ENCODE measurements at places on chromosomes 12 and 14.
A peak's percentile ranks its signal among the peaks of the same experiment; 100 is the strongest.

DNA sequence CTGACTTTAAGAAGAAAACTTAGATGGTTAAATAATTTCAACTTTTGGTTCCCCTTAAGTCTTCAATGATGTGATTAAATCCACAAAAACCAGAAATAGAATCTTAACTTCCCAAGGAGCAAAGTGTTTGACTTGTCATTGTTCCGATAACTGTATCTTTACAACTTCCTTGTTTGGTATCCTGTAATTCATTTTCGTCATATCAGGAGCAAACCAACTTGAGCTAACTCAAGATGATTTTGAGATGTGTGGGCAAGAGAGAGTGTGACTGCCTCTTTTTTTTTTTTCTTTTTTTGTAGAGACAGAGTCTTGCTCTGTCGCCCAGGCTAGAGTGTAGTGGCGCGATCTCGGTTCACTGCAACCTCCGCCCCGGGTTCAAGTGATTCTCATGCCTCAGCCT lies 25.3 kb downstream of the DRAM1 start:
- no peak for DNase-seq

- no peak for DNase-seq
Observed at GRCh38 chr12:82883394-82884355, 197.0 kb downstream of the TMTC2 start.

- no peak for DNase-seq
Observed at GRCh38 chr12:118053071-118053985, 7.7 kb downstream of the WSB2 start.

DNA sequence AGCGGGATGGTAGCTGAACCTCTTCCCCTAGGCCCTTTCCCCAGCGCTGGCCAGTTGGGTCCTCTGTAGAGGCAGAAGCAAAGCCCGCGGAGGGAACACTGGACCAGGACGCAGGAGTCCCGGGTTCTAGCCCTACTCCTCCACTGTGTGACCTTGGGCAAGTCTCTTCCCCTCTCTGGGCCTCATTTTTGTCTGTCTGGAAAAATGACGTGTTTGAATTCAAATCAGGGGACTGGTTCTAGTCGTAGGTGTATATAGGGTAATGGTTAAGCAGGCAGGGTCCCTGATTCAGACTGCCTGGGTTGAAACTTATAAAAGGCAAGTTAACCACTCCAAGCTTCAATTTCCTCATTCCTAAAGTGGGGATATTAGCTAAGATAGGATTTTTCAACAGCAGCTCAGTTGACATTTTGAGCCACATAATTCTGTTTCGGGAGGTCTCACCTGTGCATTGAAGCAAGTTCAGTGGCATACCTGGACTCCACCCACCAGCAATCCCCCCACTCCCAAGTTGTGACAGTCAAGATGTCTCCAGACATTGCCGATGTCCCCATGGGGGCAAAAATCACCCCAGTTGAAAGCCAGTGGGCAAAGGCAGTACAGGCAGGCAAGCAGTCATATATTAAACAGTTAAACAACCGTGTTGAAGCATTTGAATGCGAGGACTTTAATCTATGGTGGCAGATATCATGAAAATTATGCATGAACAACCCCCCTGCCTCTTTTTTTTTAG lies 899 bp downstream of the TPCN1 start:
- DNase-seq = no peak

DNA sequence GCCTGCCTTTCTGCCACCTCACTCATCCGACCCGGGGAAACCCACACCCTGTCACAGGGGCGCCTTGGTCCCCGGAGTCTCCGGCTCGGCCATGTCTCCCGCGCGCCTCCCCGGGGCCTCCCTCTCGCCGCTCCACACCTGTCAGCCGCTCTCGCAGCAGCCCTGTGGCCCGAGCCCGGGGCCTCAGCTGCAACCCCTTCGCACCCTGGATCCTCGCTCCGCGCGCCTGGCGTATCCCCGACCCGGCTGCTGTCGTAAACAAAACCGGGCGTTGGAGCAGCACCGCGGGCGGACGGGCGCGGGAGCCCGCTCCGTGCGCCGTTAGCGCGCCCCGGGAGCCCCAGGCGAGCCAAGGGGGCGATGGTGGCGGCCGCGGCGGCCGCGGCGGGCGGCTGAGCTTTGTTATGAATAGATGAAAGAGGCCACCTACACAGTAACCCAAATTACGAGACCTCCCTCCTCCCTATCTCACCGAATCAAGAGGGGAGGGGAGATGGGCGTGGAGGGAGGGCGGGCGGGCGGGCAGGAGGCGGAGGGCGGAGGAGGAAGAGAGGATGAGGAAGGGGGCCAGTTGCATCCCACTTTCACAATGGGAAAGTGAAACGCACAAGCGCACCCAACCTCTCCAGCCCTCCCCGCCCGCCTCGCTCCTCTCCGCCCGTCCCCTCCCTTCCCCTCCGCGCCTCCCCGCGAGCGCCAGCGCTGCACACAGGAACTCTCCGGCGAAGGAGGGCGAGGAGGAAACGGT lies at the start of gene PLXNC1:
TSS of gene PLXNC1 (plus strand) at position 587 of the 748 bp plus-strand sequence. CDS start 395 bp downstream, outside the sequence.
- DNase-seq = peak; percentile 45

- DNase-seq = no peak
Observed at GRCh38 chr14:29493849-29494248, 433.8 kb downstream of the PRKD1 start.

DNA sequence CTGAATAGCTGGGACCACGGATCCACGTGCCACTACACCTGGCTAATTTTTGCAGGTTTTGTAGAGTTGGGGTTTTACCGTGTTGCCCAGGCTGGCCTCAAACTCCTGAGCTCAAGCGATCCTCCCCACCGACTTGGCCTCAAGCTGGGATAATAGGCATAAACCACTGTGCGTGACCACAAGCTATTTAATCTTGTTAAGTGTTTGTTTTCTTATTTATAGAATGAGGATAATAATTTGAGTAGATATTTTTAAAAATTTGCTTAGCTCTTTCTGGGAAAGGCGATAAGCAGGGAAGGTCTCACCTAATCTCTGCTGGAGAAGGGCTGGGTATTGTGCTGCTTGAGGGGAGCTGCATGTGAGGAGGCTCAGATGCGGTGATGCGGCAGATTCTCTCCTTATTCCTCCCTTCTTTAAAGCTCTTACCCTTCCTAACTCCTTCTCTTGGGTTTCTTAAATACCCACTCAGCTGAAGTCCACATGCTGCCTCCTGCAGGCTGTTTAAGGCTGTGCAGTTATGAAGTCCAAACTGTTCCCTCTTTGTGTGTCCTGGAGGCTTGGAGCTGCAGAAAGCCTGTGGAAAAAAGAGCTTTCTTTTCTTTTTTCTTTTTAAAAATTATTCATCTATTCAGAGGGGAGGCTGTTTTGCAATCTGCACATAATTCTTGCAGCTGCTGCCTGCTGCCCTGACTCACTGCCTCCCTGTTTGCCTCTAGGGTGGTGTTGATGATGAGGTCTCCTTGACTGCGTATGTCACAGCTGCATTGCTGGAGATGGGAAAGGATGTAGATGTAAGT lies 37.9 kb downstream of the A2ML1 start:
- peak; percentile 32 for DNase-seq

- no peak for DNase-seq
Observed at GRCh38 chr14:46734286-46734685, 82.7 kb upstream of the RPL10L start.

DNA sequence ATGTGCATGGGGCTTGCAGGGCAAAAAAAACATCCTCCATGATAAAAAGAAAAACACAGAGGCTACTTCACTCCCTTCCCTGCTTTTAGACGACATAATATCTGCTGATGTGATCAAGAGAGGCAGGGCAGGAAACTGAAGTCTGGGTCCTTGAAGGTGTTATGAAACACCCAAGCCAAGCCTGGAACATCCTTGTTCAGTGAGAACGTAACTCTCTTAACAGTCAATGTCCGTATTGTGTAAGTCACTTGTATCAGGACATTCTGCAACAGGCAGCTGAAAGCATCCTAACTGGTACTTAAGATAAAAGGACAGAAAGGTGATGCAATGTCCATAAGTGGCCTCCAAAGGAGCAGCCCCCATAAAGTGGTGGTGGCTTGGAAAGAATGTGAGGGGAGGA lies 20.0 kb downstream of the KCNK10 start:
- DNase-seq = no peak

DNA sequence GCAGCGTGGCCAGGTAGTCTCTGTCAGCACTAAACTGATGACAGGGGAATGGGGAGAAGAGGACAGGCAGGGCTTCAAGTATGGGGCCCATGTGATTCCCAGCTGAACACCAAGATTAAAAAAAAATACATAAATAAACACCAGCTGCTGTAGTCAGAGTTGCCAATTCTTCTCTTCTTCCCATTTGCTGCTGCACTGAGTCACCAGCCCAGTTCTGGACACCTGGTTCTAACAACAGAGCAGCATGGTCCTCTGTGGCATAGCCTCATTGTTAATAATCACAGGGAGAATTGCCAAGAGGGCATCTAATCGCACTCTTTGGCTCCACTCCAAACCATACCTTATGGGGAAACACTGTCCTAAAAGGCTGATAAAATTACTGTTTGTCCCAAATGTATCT lies 15.1 kb downstream of the PPM1H start:
- no peak for DNase-seq

GRCh38 chr12:6370576-6370935 lies 4.8 kb downstream of the SCNN1A start:
- DNase-seq = no peak

DNA sequence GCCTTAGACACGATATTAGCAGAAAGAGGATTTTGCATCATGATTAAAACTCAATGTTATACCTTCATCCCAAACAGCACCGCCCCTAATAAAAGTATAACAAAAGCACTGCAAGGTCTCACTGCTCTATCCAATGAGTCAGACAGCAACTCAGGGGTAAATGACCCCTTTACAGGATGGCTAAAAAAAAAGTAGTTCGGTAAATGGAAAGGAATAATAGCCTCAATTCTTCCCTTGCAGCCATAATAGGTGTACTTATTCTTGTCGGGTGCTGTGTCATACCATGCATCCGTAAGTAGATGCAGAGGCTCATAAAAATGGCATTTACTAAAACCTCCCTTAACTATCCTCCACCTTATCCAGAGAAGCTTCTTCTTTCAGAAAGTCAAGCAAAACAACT lies 53.9 kb upstream of the AP4S1 start:
- no peak for DNase-seq

- DNase-seq = no peak
Observed at GRCh38 chr14:64119500-64119899, 174.7 kb downstream of the ESR2 start.
